ENCODE measurements at places on chromosomes 12 and 14.
A peak's percentile ranks its signal among the peaks of the same experiment; 100 is the strongest.

DNA sequence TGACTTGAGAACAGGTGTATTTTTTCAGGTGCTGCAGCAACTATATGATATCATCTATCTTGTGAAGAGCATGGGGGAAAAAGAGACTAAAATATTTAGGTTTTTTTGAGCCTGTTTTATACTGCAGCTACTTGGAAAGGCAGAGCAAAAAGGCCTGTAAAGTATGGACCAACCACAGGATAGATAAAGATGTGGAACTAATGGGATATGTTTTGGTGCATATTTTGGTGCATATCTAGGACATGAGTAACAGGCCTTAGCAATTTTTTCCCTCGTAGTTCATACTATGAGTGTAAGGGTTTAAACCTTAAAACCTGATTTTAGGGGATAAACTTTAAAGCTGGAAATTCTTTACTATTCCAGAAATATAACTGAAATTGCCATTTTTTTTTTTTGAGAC lies 6.0 kb upstream of the GTSF1 start:
- no peak for DNase-seq

DNA sequence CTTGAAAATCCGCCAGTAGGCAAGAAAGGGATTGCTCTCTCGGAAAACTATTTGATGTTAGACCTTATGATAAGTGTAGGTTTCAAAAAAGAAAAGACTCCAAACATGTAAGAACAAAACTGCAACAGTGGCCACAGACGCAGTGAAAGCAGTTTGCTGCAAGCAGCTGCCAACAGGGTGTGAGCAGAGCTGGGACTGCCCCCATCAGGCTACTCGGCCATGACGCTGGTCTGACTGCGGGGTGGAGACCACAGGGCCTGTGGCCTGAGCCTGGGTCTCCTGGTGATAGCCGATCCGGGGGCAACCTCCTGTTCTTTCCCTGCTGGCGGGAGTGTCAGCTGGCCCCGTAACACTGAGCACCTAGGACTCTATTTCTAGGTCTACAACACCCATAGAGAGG lies 63.2 kb downstream of the AMN start:
- DNase-seq = no peak

GRCh38 chr12:47078086-47078395 lies 1.4 kb upstream of the PCED1B start:
- no peak for DNase-seq

DNA sequence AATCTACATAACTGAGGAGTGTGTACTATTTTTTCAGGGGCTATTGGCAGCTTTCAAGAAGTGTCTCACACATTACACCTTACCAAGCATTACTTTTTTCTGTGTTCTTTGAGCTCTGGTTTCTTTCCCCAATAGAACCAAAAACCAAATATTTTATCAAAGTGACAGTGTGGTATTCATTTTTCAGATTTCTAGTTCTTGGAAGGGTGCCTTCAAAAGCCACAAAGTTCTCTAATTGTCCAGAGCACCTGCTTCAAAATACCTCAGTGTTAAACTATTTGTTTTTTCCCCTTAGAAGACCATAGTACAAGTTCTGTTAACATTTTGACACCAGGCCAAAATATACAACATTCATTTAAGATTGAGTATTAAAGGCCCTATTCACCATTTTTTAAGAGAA lies 515.7 kb downstream of the ETNK1 start:
- no peak for DNase-seq

DNA sequence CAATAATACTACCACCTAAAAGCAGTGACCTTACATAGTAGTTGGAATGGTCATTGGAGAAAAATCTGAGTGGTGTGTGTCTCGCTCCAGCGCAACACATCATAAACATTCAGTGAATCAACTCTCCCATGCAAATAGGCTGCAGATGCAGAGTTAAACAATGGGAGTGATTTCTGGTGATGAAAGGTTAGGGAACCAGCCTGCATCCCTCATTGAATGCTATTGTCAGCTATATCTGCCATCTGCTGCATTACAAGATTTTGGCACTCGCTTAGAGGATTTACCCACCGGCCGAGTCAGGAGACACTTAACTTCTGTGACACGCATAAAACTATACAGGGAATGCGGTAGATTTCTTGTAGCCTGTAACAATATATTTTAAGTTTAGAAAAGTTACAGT lies 900.9 kb downstream of the FLRT2 start:
- DNase-seq = no peak

GRCh38 chr14:59871166-59871495 lies 555 bp upstream of the RTN1 start:
- DNase-seq = no peak

- no peak for DNase-seq
Measured at GRCh38 chr12:68886636-68887572, 46.1 kb downstream of the CPM start.

- peak; percentile 2 for DNase-seq
Measured at GRCh38 chr12:85951823-85952222, 77.7 kb downstream of the NTS start.

DNA sequence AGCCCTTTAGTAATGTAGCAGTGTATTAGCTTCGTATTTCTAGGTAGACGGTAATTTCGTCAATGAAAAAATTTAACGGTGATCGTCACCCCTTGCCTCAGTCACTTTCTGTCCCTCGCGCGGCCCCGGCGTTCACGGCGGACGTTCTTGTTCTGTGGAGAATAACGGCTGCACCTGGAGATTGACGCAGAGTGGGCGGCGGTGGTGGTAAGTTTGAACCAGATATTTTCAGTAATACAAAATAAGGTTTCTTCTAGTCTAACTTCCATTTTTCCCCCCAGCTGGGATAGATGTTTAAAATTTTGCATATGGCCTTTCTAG lies 341 bp downstream of the ZNF10 start:
- no peak for DNase-seq

- DNase-seq = no peak
Measured at GRCh38 chr14:101790232-101790631, 28.7 kb downstream of the PPP2R5C start.

DNA sequence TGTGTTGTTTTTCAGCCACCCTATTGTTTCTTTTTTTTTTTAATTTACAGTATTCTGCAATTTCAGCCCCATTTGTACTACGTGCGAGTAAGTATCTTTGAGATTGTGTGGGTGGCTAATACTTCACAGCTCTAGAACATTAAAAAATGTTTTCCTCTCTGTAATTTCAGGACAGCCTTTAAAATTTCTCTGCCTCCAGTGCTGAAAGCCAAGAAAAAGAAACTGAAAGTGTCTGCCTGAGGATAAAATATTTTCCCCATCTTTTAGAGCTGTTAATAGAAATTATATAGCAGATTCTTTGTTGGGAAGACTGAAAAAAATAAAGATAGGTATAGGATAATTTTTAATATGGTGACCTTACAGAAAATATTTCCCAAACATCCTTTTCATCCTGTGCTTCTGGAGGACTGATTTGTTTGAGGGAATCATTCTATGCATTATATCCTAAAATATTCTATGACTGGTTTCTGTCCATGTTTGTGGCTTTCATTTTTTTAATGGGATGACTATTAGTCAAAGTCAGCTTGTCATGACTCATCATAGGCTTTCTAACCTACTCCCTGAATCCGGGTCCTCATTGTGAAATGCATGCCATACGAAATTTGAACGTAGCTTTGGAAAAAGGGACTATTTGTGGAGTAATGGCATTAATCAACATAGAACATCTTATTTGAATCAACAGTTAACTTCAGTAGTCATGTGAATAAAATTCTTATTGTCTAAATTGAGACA lies 10.8 kb upstream of the TCTN2 start:
- DNase-seq = peak; percentile 66

DNA sequence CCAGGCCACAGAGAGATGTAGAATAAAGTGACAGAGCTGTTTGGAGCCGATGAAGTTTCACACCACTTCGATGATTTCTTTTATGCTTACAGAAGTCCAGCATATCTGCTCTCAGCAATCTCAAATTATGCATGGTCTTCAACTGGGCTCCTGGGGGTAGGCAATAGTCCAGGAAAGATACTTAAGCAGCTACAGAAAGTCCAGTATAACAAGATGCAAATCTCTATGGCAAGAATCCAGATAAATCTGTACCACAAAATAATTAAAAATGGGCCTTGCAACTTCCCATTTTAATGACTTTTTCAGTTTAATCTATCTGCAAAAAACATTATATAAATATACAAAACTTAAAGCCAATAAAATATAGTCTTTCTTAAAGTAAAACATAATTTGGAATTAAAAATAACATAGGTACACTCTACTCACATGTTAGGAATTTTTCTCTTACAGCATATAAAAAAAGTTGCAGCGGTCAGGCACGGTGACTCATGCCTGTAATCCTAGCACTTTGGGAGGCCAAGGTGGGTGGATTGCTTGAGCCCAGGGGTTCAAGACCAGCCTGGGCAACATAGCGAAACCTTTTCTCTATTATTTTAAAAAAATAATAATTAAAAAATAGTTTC lies 20.5 kb upstream of the RAD51AP1 start:
- no peak for DNase-seq

DNA sequence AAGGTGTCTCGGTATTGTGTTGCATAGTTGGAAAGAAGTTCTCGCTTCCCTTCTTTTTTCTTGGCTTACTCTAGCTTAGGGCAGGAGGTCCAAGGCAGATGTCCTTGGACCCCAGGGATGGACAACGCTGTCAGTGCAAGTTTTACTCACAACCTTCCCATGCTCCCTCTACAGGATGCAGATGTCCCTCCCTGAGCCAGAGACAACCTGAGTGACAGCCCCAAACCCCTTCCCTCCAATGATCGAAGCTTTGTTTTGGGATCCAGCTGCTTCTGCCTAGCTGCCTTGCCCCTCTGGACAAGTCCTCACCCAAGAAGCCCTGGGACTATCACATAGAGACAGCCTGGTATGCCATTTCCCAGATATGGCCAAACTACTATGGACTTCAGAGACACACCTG lies 112.0 kb upstream of the RAP1B start:
- DNase-seq = no peak

DNA sequence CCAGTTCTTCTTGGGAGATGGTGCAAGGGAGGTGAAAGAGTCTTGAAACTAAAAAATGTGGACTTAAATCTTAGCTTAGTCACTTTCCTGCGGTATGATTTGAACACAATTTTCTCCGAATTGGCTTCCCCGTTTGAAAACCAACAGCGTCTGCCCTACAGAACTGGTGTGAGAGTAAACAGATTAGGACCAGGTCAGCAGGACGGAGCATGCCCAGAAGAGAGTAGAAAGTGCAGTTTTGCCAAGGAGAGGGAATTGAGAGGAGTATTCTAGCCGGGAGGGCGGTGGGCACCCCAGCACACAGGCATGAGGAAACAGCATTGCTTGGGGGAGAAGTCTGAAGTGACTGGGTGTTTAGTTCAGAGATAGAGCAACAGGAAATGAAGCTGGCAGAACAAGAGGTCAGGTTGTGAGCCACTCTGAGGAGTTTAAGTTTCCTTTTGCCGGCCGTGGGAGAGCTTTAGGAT lies 927.1 kb downstream of the VRK1 start:
- DNase-seq = no peak

DNA sequence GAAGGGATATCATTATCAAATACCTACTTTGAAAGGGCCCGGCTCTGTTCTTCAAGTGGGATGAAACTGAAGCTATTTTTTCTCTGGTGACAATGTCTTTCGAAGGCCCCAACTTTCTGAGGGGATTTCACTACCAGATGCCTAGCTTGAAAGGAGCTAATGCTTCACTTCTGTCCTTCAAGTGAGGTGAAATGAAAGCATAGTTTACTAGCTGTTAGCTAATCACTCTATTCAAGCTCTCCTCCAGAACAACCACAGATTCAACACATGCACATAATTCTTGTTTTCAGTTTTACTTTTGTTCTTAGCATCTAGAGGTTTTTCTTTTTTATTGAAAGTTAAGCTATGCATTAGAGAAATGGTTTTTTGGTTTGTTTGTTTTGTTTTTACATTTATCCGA lies 571.4 kb downstream of the NOVA1 start:
- DNase-seq = no peak

- peak; percentile 80 for DNase-seq
Measured at GRCh38 chr12:121796855-121797751, 3.6 kb upstream of the RHOF start.

DNA sequence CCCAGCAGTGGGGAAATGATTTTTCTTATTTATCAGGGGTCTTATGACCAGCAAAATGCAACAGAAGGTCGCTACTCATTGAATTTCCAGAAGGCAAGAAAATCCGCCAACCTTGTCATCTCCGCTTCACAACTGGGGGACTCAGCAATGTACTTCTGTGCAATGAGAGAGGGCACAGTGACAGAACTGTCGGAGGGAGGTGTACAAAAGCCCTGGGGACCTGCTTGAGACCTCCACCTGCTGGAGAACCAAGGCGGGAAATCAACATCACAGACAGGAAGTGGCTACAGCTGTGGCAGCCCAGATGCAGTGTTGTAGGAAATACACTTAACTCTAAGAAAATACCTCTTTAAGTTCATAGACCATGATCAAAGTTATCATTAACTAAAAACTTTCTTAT lies 250.9 kb upstream of the OR4E1 start:
- no peak for DNase-seq

DNA sequence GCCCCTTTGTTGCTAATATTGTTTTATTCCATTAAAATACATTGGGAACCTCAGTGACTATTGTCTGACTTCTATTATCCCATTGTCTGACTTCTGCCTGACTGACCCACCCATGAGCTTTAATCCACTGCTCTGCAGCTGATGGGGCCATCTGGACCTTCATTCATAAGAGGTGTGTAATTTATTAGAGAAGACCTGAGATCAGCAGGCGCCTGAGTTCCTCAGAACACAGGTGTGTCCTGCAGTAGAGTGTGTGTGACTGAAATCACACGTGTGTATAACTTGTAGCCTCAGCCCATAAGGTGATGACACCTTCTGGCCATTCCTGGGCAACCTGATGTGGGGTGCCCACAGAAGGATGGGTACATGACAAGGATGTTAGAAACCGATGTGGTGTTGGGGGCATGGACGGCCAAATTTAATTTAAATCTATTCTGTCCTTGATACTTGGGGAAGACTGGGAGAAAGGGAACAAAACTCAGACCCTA lies 821.0 kb downstream of the TMEM121 start:
- DNase-seq = no peak

DNA sequence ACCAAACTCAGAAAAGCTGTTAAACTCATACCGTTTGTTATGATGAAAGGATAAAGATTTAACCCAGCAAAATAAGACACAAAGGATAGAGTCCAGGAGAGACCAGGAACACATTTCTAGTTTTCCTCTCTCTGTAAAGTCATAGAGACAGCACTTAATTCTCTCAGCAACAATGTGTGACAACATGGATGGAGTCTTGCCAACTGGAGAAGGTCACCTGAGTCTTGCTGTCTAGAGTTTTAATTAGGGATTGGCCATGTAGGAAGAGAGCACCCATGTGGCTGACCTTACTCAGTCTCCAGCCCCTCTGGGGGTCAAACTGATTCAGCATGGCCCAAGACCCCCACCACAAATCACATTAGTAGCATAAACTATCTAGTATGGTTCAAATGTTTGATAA lies 151.0 kb upstream of the ATF7IP start:
- DNase-seq = no peak
